GM10248 (cell line): ENCODE measurements at places on chromosomes 1 and 21.

- peak; percentile 33 for DNase-seq
These were observed 519 bp downstream of the RERE start for GRCh38 chr1:8816831-8817411.

GRCh38 chr1:1517973-1518620 is 6.1 kb downstream of the ATAD3A start:
- no peak for DNase-seq

DNA sequence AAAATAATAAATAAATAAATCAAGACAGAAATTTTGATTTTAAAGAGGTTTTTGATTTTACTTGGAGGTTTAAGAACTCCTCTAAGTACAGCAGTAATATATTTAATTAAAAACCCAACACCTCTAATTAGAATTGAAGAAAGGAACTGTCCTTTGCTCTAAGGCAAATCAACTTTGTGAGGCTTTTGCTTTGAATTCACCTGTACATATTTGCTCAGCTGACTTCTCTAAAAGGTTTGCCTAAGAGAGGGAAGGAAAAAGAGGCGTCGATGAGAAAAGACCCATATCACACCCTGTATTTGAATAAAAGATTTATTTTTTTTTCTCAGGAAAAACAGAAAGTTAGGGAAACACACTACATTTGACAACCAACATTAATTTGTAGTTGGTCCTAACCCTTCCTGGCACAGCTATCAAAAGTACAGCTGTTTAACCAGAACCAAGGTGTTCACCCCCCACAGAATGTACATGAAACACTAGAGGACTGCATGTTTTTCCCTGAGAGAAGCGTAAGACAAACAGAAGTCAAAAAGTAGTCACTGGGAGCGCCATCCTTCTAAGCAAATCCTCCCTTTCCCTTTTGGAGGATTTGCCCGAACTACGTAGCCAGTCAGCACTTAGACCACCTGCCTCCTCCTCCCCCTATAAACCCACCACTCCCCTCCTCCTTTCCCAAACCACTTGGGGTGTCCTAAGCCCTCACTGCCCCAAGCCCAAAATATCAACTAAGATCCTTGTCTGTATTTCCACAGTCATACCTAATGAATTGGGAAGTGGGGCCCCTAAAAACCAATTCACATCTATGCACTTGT is 4.9 kb downstream of the MCL1 start:
- DNase-seq: no peak

DNA sequence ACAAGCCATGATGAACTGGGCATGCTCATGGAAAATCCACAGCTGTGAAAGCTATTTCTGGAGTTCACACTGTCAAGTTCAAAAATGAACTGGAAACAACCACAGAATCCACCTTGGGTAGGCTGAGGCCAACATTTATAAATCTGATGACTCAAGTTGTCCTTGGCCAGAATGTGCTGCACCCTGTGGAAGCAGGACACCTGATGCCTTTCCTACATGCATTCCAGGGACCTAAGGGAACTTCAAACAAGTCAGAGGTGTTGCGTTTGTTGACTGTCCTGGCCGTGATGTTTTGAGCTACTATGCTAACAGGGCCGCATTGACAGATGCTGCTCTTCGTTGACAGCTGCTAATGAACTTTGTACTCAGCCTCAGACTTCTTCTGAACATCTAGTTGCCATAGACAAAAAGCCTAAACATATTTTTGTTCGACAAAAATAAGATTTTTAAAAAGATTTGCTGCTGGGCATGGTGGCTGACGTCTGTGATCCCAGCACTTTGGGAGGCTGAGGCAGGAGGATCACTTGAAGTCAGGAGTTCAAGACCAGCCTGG is 127.9 kb upstream of the SLC45A1 start:
- DNase-seq: no peak

GRCh38 chr1:176691251-176692228 is 228.6 kb downstream of the PAPPA2 start:
- DNase-seq: peak; percentile 40
